ENCODE measurements at places on chromosomes 1 and 21.

GRCh38 chr1:88466899-88467580 is 217.0 kb upstream of the PKN2 start:
- DNase-seq, result no peak

GRCh38 chr1:168005529-168005928 is 68.7 kb upstream of the MPC2 start:
- DNase-seq, result no peak

DNA sequence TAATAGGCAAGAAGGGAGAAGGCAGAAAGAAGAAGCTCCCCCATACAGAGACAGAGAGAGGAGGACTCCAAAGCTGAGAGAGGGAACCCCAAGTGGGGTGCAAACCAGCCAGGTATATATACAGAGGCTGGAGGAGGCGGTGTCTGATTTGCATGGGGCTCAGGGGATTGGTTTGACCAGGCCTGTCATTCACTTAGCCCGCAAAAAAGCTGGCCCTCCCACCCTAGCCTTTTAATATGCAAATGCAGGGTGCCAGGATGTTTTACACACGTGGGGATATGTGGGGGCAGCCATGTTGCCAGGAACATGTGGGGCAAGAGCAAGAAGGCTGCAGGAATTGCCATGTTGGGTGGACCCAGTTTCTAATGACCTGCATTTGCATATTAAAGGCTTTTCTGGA is 37.0 kb upstream of the TENT5B start:
- DNase-seq, result no peak

- DNase-seq, result no peak
These were observed 1660.8 kb downstream of the PLA2G4A start for GRCh38 chr1:188489336-188490112.

DNA sequence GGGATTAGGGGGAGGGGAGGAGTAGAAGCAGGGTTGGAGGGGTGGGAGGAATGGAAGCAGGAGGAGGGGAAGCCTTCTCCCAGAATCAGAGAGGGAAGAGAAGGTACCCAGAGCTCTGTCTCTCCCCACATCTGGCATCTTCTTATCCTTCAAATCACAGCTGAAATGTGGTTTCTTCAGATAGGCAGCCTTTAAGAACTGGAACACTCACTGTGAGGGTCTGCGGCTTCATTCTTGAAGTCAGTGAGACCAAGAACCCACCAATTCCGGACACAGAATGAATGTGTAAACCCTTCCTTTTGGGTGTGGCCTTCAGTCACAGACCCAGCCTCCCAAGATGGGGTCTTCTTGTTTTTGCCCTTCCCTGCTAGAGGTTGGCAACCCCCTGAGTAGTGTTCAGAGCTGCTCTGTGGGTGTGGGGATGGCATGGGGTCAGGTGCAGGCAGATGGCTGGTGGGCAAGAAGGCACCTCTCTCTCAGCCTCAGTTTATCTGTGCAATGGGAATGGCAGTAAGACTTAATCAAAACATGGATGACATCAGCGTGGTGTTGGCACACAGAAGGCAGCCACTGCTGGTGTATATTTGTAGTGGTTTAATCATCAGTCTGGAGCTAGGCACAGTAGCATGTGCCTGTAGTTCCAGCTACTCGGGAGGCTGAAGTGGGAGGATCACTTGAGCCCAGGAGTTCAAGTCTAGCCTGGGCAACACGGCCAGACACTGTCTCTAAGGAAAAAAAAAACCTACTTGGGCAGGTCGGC is 7.2 kb downstream of the FAAH start:
- no peak for DNase-seq

- no peak for DNase-seq
These were observed 28.0 kb downstream of the TMEM51 start for GRCh38 chr1:15181564-15181963.

GRCh38 chr21:38277501-38278131 is 20.8 kb downstream of the KCNJ15 start:
- peak; percentile 97 for DNase-seq

DNA sequence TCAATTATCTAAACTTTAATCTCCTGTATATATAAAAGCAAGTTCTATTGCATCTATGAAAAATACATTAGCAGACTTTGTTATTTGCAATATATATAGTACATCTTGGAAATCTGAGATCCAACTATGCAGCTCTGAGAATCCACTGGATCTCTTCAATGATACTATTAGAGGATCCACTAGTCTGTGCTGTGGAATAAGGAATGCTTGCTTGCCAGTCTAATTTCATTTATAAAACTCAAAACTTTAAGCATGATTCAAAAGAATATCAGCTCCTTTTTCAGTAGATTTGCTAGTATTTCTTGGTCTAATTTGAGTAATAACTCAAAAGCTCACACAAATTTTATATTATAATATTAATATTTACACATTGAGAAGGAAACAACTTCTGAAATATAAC is 115.1 kb downstream of the SPATA6 start:
- no peak for DNase-seq

- no peak for DNase-seq
These were observed 398.9 kb upstream of the PLXNA2 start for GRCh38 chr1:208643005-208643597.

GRCh38 chr1:38500891-38501290 is 358.7 kb downstream of the RRAGC start:
- DNase-seq, result no peak

GRCh38 chr1:17616731-17617279 is 77.3 kb downstream of the ARHGEF10L start:
- no peak for DNase-seq

DNA sequence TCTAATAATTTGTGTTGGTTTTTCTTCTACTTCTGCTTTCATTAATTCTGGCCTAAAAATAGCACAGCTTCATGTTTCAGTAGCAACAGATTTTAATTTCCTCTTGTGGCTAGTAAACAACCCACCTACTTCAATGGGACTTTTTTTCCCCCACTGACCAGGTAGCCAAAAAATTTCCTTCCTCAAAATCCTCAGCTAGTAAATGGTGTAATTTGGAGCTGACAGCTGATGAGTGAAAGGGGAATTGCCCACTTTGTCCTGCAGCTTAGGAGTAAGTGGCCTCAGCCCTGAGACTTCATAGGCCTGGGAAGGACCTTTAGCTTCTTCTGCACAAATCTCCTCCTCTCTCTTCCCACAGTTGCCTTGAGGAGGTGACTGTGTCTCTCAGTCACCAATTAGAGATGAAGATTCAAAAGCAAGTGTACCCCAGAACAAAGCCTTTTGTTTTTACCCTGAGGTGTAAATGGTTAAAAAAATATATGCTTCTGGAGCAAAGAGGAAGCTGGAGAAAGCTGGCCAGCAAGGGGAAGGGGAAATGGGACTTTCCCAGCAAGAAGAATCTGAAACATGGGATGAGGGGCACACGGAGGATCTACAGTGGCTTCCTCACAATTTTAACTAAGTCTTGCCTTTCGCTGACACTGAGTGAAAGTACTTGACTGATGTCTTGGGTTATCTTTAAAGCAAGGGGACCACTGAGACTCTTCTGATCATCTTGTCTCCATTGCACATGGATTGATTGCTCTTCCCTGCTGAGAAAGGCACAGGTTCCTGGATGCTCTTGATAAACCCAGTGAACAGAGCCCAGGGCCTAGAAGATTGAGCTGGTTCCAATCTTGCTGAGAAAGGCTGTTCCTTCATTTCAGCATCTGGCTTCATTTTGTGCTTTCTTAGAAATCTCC is 35.8 kb upstream of the VCAM1 start:
- DNase-seq, result no peak

DNA sequence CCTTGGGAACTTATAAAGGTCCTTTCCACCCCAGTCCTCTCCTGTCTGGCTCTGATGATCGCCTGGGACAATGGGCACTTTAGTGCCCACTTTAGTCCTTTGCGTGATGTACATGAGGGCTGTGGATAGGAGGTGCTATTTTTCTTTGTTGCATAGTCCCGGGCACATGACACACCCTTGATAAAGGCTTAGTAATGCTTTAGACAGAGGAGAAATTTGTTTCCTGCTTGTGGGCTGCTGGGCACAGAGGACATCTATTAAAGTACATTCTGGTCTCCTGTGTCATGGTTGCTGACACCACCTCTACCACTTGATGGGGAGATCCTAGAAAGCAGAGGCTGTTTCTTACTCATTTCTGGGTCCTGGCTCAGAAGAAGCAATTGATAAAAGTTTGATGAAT is 5.4 kb upstream of the KNCN start:
- DNase-seq, result peak; percentile 34

GRCh38 chr1:228366866-228367741 is 39.5 kb downstream of the TRIM11 start:
- no peak for DNase-seq

DNA sequence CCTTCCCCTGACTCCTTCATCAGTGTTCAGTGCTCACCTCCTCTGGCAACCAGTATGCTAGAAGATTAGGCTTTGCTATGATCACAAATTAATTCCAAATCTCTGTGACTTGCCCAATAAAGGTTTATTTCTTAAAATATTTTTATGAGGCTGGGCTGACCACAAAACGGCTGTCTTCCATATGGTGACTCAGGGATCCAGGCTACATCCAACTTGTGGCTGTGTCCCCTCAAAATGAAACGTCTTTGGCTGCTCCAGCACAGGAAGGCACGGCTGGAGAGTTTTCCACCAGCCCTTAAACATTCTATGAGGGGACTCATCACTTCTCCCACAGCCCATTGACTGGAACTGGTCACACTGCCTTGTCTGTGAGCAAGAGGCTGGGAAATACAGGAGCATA is 131.5 kb downstream of the HUNK start:
- peak; percentile 11 for DNase-seq

DNA sequence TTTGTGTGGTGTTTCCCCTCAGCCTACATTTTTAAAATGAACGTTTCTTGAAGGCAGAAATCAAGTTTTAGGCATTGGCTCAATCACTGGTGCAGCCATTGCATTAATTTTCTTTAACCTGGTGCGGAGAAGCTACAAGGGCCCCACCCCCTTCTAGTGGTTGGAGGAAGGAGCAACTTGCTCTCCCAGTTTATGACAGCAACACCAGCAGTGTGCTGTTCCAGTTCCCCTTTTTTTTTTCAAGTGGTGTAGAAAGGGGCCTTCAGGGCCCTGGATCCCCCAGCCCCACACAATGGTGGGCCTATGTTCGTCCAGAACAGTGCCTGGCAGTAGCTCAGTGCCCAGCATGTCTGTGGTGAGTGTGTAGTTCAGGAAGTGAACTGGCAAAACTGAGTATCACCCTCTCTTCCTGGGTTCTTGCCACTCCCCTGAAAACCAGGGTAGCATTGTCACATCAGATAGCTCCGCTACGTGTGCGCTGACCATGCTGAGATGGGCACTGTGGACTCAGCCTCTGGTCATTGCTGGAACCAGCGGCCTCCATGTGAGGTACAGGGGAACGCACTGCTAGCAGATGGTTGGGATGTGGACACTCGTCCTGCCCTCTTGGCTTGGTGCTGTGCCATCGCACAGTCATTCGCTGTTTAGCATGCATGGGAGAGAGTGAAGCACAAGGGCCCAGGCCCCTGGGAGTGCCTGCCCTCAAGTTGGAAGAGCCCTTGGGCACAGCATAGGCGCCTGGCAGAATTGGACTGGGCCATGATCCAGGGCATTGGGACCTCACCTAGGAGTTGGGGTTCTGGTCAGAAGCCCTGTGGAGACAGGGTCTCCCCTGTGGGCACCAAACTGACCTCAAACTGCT is 7.2 kb downstream of the ARF1 start:
- no peak for DNase-seq

DNA sequence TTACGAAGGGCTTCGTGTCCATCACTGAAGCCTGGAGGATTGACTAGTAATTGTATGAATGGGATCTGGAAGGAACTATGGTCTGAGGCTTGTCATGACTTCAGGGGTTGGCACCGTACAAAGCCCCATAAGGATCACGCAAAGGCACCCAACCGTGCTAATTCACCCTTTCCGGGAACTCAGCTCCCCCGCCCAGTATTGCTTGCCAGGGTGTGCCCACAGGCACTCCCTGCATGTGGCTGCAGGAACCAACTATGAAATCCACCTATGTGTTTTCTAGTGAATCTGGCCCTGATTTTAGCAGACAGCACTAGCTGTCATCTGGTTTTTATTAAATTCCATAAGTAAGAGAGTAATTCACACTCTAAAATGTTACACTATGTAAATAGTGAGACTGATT is 139.2 kb downstream of the TM2D1 start:
- DNase-seq, result no peak

DNA sequence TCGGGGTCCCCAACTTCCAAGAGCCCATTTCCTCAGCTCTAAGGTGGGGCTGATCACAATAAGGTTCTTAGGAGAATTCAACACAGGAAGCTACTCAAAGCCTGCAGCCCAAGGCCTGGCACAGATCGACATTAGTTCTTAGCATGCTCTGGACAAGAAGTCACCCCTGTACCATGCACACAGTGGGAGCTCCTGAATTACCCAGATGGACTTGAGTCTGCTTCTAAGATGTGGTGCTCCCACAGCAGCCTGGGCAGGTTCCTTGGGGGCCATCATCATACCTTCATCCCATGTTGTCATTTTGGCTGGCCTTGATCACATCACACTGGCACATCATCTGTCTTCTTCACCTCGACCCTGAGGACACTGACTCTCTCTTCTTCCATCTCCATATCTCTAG is 153.3 kb upstream of the VAMP3 start:
- no peak for DNase-seq

DNA sequence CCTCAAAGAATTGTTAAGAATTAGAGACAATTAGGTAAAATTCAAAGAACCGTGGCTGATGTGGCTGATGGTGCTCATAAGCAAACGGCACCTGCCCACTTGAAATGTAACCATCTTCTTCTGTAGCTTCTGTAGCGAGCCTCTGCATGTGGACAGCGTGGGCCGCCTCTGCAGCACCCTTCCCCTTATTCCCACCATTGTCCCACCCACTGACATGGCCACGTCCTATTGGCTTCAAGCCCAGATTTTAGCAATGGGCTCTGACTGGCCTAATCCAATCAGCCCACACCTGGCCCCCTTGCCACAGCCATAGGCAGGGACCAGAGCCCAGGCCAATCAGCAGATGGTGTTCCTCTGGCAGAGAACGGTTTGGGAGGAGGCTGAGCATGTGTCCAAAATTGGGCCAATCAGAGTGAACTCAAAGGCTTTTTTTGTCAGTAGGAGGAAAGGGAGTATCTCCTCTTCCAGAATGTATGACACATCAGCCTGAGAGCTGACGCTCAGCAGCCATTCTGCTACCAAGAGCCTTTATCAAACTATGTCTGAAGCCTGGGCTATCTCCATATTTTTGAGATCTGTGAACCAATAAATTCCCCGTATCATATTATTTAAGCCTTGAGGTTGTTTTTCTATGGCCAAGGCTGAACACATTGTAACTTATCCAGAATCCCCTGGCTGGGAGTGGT is 518.5 kb downstream of the SMYD3 start:
- DNase-seq, result no peak

- DNase-seq, result no peak
These were observed 108.5 kb downstream of the CACHD1 start for GRCh38 chr1:64578270-64578973.

DNA sequence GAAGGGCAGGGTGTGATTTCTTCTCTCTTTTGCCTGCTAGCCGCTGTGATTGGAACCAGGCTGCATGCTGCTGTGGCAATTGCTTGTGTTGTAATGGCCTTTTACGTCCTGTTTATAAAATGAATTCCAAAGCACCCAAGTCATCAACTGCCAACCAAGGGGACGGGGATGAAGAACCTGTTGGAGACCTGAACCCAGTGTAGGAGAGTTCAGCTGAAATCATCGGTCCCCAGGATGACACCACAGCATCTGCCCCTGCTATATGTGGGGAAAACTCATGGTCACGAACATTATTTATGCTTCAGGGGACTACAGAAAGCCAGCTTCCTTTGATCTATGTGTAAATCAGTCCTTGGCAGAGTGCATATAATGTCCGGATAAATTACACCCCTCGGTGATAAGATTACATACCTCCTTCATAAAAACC is 3.8 kb downstream of the TMEM167B start:
- no peak for DNase-seq

GRCh38 chr1:232386294-232386693 is 243.6 kb downstream of the SIPA1L2 start:
- no peak for DNase-seq

Measured in GM04504 (cell line).